Hindlimb muscle (tissue), 1 donor: ENCODE measurements at places on chromosomes 4 and X.

DNA sequence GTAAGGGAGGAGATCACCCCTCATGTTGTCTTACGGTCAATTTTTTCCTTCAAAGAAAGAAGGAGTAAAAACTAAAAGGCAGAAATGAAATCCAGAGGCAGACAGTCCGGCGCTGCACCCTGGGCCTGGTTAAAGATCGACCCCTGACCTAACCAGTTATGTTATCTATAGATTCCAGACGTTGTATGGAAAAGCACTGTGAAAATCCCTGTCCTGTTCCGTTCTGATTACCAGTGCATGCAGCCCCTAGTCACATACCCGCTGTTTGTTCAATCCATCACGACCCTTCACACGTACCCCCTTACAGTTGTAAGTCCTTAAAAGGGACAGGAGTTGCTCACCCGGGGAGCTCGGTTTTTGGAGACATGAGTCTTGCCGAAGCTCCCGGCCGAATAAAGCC, 105.6 kb upstream of the JADE1 start:
- no peak for DNase-seq

- peak; percentile 33 for DNase-seq
Measured at GRCh38 chrX:12210196-12210815, 72.0 kb downstream of the FRMPD4 start.

- no peak for DNase-seq
Measured at GRCh38 chr4:113657586-113658233, 103.8 kb downstream of the CAMK2D start.

DNA sequence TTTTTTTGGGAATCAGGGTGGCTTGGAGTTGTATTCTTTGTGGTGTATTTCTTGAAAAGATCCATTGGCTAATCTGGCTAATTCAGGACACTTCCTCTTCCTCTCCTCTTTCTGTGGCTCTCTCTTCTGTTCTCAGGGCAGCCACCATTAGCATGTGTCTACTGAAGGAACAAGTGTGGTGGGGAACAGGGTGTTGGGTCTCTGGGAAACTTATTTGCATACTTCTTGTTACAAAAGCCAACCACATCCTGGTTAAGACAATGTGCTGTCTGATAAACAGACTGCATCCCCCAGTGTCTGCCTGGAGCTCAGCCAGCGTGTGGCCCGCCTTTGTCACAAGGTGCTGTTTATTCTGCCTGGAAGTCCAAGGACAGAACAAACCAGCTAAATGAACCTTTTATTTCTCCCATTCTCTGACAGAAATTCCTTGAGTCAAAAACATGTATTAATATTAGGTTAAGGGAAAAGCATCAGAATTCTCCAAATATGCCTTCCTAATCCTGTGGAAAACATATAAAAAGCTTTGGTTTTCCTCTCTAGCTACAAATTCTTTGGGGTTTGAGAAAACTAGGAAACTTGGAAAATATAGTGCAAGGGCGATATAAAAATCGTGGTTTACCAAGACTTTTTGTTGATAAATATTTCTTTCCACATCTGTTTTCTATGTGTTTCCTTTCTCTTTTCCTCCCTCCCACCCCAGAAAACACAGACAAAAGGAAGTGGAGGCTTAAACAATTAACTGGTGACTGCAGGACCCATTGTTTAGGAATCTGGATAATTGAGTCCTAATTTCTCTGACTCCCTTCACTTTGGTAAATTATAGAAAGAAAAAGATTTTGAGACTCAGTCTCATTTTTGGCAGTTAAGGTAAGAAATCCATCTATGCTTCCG, 203.6 kb downstream of the SPRY1 start:
- peak; percentile 43 for DNase-seq

- DNase-seq: peak; percentile 56
Measured at GRCh38 chr4:125316401-125316790, 1.6 kb downstream of the FAT4 start.
